ENCODE measurements at places on chromosomes 6 and 20. TPM values are rescaled to one million over a fixed set of nuclear protein-coding genes. Genes with fewer than 3 reads are reported as not detected.

Gene RBPJL
- polyA plus RNA-seq, result not detected

Gene BLOC1S5
- 11.2 TPM for polyA plus RNA-seq

Gene MDN1
- polyA plus RNA-seq, result 24.8 TPM

Gene MYMX
- 21.9 TPM for polyA plus RNA-seq

Gene PSORS1C2
- not detected for polyA plus RNA-seq

Gene HLA-DRB5
- polyA plus RNA-seq, result 3.0 TPM

Gene C6orf58
- polyA plus RNA-seq, result 0.77 TPM

Gene C2
- 3.0 TPM for polyA plus RNA-seq

Gene XRN2
- 42.3 TPM for polyA plus RNA-seq

Gene AK9
- 6.5 TPM for polyA plus RNA-seq

Gene SLC35F1
- polyA plus RNA-seq, result 1.5 TPM

Gene TP53TG5
- 0.68 TPM for polyA plus RNA-seq

Gene C20orf202
- polyA plus RNA-seq, result 0.39 TPM

Gene PNPLA1
- polyA plus RNA-seq, result 0.06 TPM

Gene ZNF311
- polyA plus RNA-seq, result 1.6 TPM

Gene ADTRP
- 0.38 TPM for polyA plus RNA-seq

Gene KHDC1L
- polyA plus RNA-seq, result 0.54 TPM

Gene GLP1R
- not detected for polyA plus RNA-seq

Gene PGC
- not detected for polyA plus RNA-seq

Gene TAF11
- 45.3 TPM for polyA plus RNA-seq

DNA sequence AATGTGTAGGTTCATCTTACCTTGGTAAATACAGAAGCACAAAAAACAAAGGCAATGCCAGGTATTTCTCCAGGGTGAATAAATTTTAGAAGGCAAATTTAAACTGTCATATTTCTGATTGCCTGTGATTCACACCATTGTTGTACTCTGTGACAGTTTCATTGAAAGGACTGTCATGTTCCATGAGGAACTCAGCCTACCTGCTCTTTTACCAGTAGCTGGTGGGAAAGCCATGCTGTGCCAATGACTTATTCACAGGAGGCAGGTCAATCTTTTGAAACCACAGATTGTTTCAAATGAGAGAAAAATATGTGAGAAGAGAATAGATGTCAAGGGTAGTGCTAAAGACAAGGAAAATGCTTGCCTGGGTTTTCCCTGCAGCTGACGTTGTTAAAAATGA lies 206.4 kb downstream of the LAMA2 start:
- no peak for DNase-seq

GRCh38 chr6:66128656-66129055 lies 421.6 kb upstream of the EYS start:
- no peak for DNase-seq

GRCh38 chr6:161744211-161745067 lies 470.6 kb upstream of the AGPAT4 start:
- no peak for DNase-seq

DNA sequence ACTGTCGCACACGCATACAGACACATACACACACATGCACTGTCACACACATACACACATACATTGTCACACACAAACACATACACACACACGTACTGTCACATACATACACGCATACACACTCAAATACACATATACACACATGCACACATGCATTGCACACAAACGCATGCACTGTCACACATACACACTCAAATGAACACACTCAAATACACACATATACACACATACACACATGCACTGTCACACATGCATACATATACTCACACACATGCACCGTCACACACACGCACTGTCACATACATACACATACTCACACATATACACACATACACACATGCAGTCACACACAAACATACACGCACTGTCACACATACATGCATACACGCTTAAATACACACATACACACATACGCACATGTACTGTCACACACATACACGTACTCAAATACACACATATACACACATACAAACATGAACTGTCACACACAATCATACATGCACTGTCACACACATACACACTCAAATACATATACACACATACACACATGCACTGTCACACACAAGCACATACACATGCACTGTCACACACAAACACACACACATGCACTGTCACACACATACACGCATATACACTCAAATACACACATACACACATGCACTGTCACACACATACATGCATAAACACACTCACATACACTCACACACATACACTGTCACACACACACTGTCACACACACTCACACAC lies 548.6 kb upstream of the BTBD3 start:
- no peak for DNase-seq

GRCh38 chr6:66731310-66731709 lies 1024.3 kb upstream of the EYS start:
- no peak for DNase-seq

DNA sequence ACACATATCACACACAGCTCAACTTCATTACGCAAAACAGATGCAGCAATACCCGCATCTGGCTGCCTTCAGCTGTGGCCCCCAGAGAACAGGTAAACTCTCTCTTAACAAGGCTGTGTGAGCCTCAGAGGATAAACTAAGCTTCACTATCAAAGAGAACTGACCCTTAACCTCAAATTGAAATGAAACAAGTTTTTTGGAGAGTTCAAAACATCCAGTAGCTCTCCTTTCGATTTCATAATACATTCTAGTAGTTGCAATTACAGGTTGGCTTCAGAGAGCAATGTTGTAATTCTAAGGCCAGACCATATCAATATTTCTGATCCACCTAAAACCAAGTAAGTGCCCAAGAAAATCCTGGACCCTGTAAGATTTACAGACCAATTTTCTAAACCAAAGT lies 113.5 kb downstream of the FAXC start:
- DNase-seq, result no peak

- no peak for DNase-seq
Measured at GRCh38 chr20:57844626-57845596, 135.1 kb upstream of the PMEPA1 start.

- DNase-seq, result no peak
Measured at GRCh38 chr20:3003416-3003815, 40.0 kb upstream of the GNRH2 start.

DNA sequence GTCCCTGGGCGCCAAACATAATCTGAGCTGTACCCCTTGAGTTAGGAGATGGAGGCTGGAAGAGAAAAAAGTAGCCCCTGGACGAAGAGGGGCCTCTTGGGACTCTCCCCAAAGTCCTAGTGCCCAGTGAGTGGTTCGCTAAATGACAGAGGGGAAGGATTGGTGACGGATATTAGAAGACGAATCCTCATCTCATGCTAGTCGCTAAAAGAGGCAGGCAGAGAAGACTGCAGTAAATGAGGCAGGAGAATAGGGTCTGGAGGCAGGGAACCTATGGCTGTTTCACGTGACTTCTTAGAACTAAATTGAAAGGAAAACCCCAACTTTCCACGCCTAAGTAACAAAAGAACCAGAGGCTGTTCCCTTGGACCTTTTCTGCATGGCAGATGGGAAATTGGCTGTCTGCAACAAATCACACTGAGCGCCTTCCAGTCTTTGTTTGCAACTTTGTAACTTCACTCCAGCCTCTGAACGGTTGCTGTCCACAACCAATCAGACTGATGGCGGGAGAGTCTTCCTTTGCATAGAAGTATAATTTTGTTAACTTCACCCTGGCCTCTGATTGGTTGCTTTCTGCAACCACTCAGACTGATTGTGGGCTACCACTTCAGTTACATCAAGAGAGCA lies 731 bp upstream of the RBL1 start:
- no peak for DNase-seq

DNA sequence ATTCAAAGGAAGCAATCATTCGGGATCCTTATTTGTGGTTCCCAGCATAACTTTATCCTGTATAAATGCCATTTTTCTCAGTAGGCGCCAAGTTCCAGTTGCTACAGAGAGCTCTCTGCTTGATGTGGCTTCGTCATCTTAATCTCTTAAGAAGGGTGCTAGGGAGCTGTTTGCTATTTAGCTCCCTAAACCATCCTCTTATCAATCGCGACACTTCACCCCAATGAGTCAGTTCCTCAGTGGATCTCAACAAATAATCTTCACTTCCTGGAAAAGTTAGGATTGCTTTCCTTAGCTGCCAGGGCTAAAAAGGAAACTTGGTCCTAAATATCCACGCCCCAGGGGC lies 1.3 kb upstream of the NKAIN2 start:
- no peak for DNase-seq

DNA sequence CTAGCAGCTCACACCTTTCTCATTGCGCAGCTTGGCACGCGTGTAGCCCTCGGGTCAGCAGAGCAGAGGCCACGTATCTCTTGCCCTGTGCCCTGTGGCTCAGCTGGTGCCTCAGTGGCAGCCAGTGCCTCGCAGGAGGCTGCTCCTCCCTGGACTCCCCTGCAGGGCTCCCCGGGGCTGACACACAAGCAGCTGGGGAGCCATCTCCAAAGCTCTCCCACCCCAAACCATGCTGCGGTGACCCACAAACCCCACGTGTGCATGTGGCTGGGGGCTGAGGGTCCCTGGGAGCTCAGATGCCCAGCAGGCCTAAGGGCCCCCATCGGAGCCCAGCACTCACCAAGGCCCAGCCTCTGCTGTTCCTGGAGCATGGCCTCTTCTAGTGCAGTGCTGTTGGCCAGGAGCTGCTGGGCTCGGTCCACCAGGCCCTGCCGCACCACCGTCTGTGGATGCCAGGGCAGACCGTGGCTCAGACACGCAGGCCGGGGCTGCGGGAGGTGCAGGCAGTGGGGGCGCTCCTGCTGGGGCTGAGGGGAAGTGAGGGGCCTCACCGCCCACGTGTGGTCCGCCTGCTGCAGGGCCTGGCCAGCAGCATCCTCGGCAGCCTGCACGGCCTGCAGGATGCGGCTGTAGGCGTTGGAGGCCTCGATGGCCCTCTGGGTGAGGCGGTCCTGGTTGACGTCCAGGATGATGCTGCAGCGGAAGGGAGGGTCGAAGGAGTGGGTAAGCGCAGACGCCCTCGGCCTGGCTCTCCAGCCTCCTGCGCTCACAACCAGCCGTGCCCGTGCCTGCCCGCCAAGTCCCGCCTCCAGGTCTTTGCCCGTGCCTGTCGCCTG lies 13.8 kb downstream of the ADRM1 start:
- DNase-seq, result no peak

DNA sequence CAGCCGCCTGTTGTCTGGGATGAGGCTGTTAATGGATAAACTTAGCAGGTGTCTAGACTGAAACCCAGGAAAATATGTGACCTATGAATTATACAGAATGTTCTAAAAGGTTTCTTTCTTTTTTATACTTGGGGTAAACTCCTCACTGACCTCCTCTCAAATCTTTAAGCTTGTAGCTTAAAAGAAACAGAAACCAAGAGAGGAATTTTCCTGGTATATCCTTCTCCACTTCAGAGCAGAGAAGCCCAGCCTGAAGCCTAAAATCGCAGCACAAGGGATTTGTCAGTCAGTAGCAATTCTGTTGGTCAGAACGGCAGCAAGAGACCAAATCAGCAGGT lies 99.4 kb upstream of the RIPOR2 start:
- DNase-seq, result no peak

- no peak for DNase-seq
Measured at GRCh38 chr6:43096451-43097097, 20.5 kb downstream of the PTK7 start.

DNA sequence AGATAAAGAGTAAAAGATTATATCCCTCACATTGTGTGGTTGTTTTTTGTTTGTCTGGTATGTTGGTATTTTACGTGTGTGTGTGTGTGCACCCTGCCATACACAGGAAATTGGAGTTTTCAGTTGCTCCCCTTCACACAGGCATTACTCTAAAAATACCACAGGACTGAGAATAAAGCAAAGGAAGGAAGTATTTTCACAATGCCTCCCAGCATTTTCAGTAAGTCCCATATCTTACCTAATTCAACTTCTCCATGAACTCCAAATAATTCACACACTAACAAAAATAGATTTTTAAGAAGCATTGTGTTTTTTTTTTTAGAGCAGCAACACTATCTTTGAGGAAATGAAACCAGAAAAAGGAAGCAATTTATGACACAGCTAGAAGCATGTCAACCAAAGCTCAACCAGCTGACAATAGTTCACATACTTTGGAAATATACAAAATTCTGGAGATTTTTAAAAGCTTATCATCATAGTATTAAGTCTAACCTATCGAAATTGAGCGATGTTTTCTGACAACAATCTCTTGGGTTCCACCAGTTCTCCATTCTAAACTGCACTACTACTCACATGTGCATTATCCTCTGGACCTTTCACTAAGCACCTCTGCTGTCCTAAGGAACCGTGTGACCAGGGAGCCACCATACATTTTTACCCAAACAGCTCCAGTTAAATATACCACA lies 2.1 kb downstream of the UBE2J1 start:
- no peak for DNase-seq

GRCh38 chr20:11156922-11157321 lies 483.1 kb upstream of the JAG1 start:
- DNase-seq, result no peak

DNA sequence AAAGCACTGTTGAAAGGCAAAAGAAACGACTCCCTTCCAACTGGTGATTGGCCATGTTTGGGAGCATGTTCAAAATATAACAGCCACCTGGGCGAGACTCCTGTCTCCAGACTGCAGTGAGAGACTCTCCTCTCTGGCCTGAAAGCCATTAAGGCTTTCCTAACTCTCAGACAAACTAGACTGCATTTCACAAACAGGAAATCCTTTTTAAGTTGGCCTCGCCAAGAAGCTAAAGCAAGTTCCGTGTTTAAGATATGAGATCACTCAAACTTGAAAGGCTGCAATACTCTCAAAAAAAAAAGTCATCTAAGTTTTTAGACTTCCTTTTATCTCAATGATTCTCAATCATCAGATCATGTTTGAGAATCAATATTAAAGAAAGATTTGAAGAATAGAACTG lies 117.0 kb downstream of the TFAP2A start:
- no peak for DNase-seq

GRCh38 chr6:110561696-110562095 lies 85.3 kb upstream of the SLC22A16 start:
- DNase-seq, result no peak

DNA sequence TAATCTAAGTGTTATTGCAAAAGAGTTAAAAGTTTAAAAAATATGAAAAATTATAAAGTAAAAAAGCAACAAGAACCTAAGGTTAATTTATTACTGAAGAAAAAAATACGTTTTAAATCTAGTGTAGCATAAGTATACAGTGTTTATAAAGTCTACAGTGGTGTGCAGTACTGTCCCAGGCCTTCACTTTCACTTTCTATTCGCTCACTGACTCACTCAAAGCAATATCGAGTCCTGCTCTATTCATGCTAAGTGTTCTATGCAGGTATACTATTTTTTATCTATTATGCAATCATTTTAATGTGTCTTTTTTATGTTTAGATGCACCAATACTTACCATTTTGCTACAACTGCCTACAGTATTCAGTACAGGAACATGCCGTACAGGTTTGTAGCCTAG lies 113.0 kb downstream of the MANEA start:
- no peak for DNase-seq

- DNase-seq, result no peak
Measured at GRCh38 chr6:113359155-113360140, 497.7 kb upstream of the MARCKS start.

DNA sequence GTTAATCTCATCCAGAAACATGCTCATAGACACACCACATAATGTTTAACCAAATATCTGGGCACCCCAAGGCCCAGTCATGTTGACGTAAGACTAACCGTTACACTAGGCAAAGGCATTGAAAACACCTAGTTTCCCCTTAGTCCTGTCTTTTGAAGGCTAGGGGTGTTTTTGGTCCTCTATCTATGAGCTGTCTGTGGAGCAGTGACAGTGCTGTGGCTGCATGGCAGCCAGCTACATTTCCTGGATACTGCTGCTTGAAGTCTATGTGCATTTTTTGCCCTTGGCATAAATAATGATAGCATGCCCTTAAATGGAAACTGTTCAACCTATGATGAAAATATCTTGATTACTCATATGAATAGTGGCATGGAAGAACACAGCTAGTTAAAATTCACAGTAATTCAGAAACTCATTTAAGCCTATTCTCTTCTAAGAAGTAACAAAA lies 18.6 kb downstream of the FARS2 start:
- no peak for DNase-seq

- no peak for DNase-seq
Measured at GRCh38 chr6:3321875-3322274, 63.1 kb downstream of the PSMG4 start.
